ENCODE measurements at places on chromosomes 7 and 10.

DNA sequence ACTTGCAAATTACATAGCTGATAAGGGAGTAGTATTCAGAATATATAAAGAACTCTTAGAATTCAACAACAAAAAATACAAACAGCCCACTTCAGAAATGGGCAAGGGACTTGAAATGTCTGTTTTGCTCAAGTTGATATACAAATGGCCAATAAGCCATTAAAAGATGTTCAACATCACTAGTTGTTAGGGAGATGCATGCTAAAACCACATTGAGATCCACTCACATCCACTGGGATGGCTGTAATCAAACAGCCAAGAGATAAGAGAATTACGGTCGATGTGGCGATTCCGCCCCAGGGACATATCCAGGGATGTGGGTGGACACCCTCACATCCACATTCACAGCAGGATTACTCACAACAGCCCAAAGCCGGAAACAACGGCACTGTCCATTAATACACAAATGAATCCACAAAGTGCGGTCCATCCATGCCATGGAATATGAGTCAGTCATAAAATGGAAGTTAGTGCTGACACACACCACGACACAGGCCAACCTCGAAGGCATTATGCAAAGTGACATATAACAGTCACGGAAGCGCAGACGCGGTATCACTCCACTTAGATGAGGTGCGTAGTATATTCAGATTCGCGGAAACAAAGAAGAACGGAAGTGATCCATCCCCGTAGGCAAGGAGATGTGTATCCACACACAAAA lies 227.8 kb downstream of the DNAJB6 start:
- no peak for DNase-seq

DNA sequence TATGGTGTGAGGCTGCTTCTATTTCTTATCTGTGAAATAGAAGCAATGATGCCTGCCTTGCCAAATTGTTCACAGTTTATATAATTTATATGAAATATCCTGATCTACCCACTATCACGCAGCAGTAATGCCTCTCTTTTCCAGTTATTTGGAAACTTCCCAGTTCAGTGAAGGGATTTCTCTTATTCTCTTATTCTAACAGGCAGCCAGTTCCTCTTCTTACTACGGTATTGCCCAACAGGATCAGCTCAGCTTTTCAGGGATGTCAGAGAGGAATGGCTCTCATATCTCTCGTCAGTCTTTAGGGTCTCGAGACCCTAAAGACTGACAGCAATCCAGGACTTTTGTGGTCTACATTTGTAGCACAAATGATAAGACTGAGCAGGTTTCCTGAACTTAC lies 215.6 kb downstream of the CREB5 start:
- DNase-seq: no peak

- no peak for DNase-seq
Measured at GRCh38 chr7:20796500-20796899, 9.8 kb upstream of the SP8 start.

DNA sequence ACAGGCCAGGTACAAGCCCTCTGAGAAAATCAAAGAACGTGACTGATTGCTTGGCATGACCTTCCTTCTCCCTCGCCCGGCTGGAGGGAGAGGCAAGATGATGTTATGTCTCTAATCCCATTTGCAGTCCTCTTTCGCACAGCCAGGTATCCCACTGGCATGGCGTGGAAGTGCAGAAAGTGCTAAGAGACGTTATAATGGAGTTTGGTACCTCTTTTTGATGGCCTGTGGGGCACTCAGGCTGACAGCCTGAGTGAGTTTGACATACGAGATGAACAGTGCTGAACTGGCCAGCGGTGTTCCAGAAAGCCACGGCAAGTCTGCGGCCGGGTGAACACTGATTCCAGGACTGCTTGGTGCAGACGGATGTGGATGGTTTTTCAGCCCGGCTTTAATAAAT lies 241.6 kb downstream of the RAB11FIP2 start:
- no peak for DNase-seq

- no peak for DNase-seq
Measured at GRCh38 chr10:87845624-87845998, 17.7 kb downstream of the KLLN start.

DNA sequence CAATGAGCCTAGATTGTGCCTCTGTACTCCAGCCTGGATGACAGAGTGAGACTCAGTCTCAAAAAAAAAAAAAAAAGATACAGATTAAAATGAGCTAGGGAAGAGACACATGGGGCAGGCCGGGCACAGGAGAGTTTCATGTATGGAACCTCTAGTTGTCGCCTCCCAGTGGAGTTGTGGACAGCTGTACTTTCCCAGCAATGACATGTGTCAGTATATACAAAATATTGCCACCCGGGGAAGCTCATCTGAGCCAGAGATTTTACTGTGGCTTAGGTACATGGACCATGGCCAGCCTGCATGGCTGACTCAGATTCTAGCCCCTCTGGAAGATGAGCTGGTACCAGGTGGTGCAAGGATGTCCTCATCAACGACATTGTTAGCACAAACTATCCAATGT lies 87.4 kb downstream of the COL26A1 start:
- no peak for DNase-seq

Measured in DND-41 (cell line).